CD4-positive, alpha-beta T cell treated with Interleukin-4 for 1 hour (primary cell): ENCODE measurements at places on chromosomes 2 and 18.

- DNase-seq: no peak
Measured at GRCh38 chr18:46320928-46321711, 216.9 kb downstream of the HAUS1 start.

- no peak for DNase-seq
Measured at GRCh38 chr2:214747992-214748391, 61.5 kb downstream of the BARD1 start.

DNA sequence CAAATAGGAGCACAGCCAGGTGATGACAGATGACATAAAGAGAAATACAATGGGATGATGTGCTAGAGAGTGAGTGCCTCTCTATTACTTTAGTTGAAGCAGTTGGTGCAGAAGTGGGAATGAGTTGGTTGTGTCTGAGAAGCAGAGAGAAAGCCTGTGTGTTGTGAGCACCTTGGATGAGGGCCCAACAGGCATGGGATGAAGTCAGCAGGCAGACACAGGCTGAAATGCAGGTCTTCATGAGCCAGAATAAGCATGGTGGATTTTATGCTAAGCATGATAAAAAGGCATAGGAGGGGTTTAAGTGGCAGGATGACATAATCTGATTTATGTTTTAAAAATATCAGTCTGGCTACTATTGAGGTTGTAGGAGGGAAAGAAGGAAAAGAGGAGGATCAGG, 71.5 kb downstream of the KLHL14 start:
- no peak for DNase-seq

- no peak for DNase-seq
Measured at GRCh38 chr18:44996261-44996660, 315.6 kb downstream of the SETBP1 start.

DNA sequence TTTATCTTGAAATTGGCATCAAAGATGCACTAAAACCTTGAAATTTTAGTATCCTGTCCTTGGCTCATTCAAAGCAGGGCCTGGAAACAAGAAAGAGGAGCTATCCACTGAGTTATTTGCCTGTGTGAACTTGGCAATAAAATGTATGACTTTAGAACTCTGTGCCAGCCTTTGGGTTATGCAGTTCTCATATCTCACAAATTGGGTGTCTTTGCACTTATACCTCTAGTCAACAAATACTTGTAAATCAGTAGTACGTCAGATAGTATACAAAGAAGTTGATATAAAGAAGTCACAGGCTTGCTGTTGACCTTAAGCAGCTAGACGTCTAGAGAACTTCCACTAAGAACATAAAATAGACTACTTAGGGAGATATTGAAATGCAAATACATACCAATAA, 1331.9 kb downstream of the DPP10 start:
- no peak for DNase-seq

DNA sequence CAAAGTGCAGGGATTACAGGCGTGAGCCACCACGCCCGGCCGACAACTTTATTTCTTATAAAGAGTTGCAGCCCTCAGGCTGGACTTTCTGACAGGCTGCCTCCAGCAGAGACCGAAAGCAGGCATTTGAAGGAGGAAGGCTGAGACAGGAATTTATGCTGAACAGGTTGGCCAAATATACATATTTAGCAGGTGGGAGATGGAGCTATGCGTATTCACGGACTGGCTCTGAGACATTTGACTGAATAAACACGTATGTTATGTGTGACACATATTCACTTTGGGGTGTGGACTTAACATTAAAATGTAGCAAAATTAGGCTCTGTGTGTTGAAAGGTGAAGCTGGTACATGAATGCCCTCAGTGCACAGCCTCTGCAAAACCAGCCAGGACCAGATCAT, 65.9 kb downstream of the SNTG2 start:
- no peak for DNase-seq

DNA sequence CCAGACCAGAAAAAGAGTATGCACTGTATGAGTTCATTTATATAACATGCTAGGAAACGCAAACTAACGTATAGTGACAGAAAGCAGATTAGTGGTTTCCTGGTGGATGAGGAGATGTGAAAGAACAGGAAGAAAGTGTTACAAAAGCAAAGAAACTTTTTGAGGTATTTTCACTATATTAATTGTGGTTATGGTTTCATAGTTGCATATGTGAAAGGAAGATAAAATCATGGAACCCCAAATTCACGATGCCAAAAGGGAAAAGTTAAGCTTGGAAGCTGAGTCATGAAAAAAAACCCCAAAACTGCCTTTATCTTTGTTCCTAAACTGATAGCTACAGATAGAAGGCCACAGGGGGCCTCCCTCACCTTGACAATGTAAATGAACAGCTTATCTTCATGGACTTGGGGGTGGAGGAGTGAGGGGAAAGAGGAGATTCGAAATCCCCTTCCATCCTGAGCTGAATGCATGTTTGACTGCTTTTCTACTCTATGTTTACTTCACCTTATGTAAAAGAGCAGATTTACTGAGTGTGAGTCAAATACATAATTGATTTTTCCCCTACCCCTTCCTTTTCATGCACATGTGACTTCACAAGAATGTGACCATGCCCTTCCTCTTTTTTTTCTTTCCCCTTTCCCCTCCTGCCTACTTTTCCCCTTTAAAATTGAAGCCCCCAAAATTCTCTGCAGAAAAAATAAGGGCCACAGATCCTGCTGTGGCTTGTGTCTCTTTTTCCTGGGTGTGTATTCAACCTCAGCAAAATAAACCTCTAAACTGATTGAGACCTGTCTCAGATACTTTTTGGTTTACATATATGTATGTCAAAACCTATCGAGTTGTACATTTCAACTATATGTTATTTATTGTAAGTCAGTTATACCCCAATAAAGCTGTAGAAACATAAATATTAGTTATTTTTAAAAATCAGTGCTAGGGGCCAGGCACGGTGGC, 100.1 kb upstream of the TLK1 start:
- peak; percentile 14 for DNase-seq

- DNase-seq: peak; percentile 28
Measured at GRCh38 chr2:152335016-152335725, at the start of gene FMNL2. Gene FMNL2 (plus strand): TSS chr2:152335174.

DNA sequence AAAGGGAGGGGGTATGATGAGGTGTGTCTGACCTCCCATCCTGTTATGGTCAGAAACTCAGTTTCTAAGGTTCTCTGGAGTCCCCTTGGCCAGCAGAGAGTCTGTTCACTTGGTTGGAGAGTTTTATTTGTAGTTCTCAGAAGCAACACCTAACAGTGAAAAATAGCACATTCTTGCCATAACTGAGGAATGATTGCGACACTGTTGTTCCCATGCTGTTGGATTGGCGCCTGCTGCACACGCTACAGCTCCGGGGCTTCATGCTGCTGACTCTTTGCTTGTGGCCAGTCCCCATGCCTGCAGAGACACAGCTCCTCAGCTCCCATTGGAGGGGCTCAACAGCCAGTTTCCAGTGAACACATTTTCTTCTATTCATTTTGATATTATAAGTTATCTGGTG, 42.1 kb downstream of the TPGS2 start:
- DNase-seq: no peak

DNA sequence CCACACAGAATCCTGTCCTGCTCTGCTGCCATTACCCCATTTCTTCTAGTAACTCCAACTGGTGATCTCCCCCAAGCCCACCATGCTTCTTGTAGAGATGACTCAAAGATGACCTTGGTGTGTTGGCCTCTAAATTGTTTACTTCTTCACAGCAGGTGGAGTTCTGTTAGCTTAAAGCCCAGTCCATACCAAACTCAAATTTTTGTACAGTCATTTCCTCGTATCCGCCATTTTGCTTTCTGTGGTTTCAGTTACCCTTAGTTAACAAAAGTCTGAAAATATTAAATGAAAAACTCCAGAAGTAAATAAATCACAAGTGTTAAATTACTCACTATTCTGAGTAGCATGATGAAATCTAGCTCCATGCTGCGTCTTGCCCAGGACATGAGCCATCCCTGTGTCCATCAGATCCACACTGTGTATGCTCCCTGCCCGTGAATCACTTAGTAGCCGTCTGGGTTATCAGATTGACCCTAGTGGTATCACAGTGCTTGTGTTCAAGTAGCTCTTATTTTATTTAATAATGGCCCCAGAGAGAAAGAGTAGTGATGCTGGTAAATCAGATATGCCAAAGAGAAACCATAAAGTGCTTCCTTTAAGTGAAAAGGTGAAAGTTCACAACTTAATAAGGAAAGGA, 133.3 kb upstream of the NOL4 start:
- DNase-seq: no peak

GRCh38 chr2:14936426-14936825, 303.9 kb downstream of the LRATD1 start:
- no peak for DNase-seq

- no peak for DNase-seq
Measured at GRCh38 chr2:73759285-73759764, 20.6 kb downstream of the DUSP11 start.

GRCh38 chr18:1018181-1018681, 113.6 kb downstream of the ADCYAP1 start:
- no peak for DNase-seq

GRCh38 chr2:113324684-113325160, 46.0 kb upstream of the PAX8 start:
- peak; percentile 8 for DNase-seq

DNA sequence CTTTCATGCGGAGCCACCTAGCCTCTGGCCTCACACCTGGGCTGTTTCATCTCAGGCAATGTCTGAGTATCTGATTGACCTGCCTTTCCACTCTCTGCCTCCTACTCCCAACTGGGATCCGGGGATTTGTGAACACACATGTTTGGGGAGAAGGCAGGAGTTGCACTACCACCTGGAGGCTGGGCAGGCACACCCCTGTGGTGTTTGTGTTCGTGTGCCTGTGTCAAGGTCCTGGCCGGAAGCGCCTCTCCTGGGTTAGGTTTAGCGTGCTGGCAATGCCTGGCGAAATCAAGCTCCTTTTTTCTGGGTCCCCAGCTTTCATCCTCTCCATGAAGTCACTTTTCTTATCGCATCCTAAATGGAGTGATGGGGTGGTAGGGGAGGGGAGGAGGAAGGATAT, 63.9 kb downstream of the GATA6 start:
- no peak for DNase-seq

- no peak for DNase-seq
Measured at GRCh38 chr2:220753486-220753885, 818.6 kb downstream of the EPHA4 start.

GRCh38 chr18:63819786-63820185, 44.6 kb downstream of the SERPINB7 start:
- DNase-seq: no peak

- DNase-seq: no peak
Measured at GRCh38 chr2:134453973-134454372, 200.1 kb downstream of the MGAT5 start.

GRCh38 chr2:43105586-43106558, 120.5 kb downstream of the ZFP36L2 start:
- peak; percentile 51 for DNase-seq

DNA sequence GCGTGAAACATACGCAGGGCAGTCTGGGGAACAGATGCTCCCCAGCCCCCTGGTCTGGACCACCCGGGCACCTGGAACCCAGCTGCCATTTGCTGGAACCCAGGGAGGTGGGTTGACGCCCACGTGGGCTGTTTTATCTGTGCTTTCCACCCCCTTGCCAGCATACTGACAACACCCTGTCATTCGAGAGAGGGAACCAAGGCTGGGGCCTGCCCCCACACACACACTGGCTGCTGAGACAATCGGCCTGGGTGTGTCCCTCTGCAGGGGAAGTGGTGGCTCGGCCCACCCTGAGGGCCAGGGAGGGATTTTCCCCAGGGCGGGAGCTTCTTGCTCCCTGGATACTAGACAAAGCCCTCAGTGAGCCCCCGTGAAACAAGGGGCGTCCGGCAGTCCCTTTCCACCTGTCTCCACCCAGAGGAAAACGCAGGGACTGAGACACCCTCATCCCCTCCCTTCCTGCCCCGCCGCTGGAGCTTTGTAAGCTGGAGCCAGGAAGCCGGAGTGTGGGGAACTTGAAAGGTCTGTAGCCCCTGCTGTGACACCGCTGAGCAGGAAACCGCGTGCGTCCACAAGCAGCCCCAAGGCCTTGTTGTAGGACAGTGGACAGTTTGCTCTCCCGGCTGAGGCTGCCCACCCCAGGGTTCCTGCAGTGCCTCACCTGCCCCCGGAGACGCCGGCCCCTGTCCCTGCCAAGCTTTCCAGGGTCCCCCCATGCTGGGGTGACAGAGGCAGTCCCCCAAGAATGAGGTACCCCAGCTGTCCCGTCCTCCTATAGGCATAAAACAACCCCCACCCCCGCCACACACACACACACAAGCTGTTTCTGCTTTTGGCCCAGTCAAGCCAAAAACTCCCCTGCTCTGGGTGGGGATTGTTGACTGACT, 14.1 kb upstream of the KLF11 start:
- peak; percentile 86 for DNase-seq

DNA sequence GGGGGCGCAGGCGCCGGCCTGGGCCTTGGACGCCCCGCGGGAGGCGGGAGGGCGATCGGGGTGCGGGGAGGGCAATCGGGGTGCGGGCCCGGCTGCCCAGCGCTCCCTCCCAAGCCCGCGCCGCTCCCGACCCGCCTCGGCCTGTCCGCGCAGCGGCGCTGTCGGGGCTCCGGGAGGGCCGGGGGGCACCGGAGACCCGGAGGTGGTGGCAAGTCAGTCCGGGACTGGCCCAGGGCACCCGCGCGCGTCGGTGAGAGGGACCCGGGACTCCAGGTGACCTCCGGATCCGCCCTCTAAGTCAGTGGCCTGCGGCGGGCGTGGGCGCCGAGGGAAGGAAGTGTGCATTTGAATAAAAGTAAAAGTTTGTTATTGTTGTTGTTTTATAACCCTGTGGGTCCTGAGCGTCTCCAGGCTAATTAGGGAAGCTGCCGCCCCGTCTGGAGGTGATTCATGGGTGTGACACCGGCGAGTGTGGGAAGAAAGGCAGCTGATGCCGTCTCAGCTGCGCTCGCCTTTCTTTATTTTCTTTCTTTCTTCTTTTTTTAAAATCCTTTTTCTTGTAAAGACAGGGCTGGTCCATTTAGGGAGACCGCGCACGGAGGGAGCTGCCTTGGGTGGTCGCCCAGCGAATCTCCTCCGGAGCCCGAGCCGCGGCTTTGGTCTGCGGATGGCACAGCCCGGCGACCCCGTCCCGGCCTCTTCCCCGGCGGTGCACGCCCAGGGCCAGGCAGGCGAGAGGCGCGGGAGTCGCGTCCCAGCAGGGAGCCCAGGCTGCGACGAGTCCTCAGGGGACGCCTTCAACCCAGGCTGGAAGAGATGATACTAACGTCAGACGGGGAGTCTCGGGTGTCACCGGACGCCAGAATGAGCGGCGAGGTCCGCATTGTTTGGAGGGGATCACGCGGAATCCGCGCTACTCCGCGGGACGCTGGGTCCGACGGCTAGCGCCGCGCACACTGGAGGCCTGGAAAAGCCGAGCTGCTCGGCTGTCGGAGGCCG, 627 bp upstream of the CRACDL start:
- no peak for DNase-seq

- DNase-seq: no peak
Measured at GRCh38 chr2:215427585-215427984, 8.3 kb downstream of the FN1 start.

DNA sequence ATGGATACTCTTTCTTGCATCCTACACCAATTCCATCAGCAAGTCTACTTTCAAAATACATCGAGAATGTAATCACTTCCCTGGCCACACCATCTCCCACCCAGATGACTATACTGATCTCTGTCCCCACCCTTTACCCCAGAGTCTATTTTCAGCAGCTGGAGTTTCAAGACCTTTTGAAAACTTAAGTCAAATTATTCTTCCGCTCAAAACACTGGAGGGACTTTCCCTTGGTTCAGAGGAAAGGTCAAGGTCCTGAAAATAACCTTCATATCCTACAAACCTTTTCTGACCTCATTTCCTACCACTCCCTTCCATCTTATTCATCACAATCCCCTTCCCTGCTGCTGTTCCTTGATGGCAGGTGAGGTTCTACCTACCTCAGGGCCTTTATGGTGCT, 58.8 kb upstream of the LYPD6 start:
- no peak for DNase-seq

GRCh38 chr18:76402026-76402990, 92.7 kb downstream of the ZNF516 start:
- no peak for DNase-seq
